MM.1S (cell line): ENCODE measurements at places on chromosomes 2 and 18.

GRCh38 chr2:20357638-20358389 lies 7.2 kb upstream of the PUM2 start:
- no peaks in the 10 kb centered on the region for H3K36me3 ChIP-seq
- H3K4me3 ChIP-seq, result no peak overlapping the region
- no peak overlapping the region for H3K27ac ChIP-seq
- DNase-seq, result no peak
- H3K4me1 ChIP-seq, result 0 out of 2 replicates have a peak, but pooled peaks cover 2% of the 10 kb centered on the region
- no peaks in the 10 kb centered on the region for H3K27me3 ChIP-seq

DNA sequence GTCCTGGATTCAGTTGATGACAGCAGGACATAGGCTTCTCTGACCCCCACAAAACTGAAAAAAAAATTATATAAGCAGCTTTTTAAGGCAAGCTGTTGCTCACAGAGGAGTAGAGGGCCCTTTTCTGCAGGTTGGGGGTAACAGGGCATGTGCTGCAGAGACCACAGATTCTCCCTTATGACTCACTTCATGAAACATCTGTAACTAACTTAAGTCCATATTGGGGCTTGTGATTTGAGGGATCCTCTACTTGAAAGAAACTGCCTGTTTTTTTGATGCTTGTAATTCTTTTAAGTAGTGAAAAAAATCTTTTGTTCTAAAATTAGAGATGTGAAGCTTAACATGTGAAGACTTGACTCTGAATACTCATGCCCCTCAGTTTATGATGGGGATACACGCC lies 33.4 kb downstream of the XRCC5 start:
- H3K4me1 ChIP-seq, result no peaks in the 10 kb centered on the region
- no peaks in the 10 kb centered on the region for H3K27me3 ChIP-seq

DNA sequence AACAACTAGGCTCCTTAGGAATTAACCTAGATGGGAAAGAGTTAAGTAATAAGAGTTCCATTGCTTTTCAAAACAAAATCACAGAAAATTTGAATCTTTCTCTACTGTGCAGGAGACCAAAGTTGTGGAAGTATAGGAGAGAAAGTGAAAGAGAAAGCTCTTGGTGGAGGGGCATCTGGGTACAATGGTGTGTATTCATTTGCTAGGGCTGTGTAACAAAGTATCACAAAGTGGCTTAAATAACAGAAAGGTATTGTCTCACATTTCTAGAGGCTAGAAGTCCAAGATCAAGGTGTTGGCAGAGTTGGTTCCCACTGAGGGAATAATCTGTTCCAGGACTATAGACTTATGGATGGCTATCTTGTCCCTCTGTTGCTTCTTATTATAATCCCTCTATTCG lies 50.5 kb upstream of the GORASP2 start:
- H3K4me1 ChIP-seq, result no peaks in the 10 kb centered on the region
- no peaks in the 10 kb centered on the region for H3K27me3 ChIP-seq
- no peaks in the 10 kb centered on the region for H3K36me3 ChIP-seq
- peak overlapping the region; percentile 17; the same call in 1 of the 2 replicates for H3K4me3 ChIP-seq
- peak; percentile 26 for DNase-seq

GRCh38 chr2:208847651-208848050 lies 441.1 kb downstream of the PTH2R start:
- no peaks in the 10 kb centered on the region for H3K36me3 ChIP-seq
- no peak overlapping the region for H3K4me3 ChIP-seq
- no peak for DNase-seq
- no peak overlapping the region for H3K27ac ChIP-seq

DNA sequence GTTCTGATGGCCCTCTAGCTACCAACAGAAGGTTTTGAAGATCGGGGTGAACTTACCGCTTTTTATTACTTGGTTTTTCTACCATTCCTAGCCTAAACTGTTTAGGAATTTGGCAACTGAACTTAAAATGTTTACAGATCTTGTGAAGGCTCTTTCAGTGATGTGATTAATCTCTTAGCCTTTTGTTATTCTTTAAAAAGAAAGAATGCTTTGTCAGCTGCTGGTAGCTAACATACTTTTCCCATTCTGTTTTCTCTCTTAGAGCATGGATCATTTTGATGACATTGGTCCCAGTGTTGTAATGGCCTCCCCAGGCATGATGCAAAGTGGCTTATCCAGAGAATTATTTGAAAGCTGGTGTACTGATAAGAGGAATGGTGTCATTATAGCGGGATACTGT lies 18.1 kb downstream of the CPSF3 start:
- no peak for DNase-seq
- no peaks in the 10 kb centered on the region for H3K27me3 ChIP-seq
- H3K36me3 ChIP-seq, result no peaks in the 10 kb centered on the region; the same call in none of the 2 replicates
- H3K4me3 ChIP-seq, result no peak overlapping the region
- no peak overlapping the region for H3K27ac ChIP-seq
- H3K4me1 ChIP-seq, result no peaks in the 10 kb centered on the region

- DNase-seq, result no peak
- H3K4me1 ChIP-seq, result peaks cover 25% of the 10 kb centered on the region
- H3K4me3 ChIP-seq, result no peak overlapping the region
- H3K36me3 ChIP-seq, result no peaks in the 10 kb centered on the region
- no peaks in the 10 kb centered on the region for H3K27me3 ChIP-seq
These were observed 19.0 kb downstream of the TWSG1 start for GRCh38 chr18:9353596-9353995.

- DNase-seq, result no peak
- no peaks in the 10 kb centered on the region for H3K36me3 ChIP-seq
- H3K27ac ChIP-seq, result peak overlapping the region; percentile 85
- H3K4me3 ChIP-seq, result peak overlapping the region; percentile 93
These were observed 602 bp upstream of the ADAM17 start for GRCh38 chr2:9556121-9556743.

GRCh38 chr2:180141600-180141999 lies 134.5 kb upstream of the CWC22 start:
- no peak overlapping the region for H3K4me3 ChIP-seq
- no peaks in the 10 kb centered on the region for H3K27me3 ChIP-seq
- no peak overlapping the region for H3K27ac ChIP-seq
- H3K4me1 ChIP-seq, result no peaks in the 10 kb centered on the region
- DNase-seq, result no peak

DNA sequence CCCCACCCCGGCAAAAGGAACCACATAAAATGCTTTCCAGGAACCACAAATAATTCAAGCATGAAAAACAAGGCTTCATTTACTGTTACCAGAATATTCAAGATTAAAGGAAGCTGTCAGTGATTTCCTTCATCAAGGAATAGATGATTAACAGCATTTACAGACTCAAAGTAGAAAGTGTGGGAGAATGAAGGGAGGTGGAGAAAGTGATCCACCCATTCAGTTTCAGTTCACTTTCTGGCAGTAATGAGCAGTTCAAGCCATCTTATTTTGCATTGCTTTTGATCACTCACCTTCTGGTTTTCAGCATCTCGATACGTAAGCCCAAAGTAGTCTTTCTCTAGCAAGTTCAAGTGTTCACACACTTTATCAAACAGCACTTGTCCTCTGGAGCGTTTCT lies 99.0 kb downstream of the EPB41L3 start:
- H3K4me1 ChIP-seq, result no peaks in the 10 kb centered on the region
- H3K27ac ChIP-seq, result no peak overlapping the region
- no peak for DNase-seq
- no peaks in the 10 kb centered on the region for H3K36me3 ChIP-seq
- H3K4me3 ChIP-seq, result no peak overlapping the region
- no peaks in the 10 kb centered on the region for H3K27me3 ChIP-seq
